Thymus (tissue), 14 donors: ENCODE measurements at places on chromosomes 6 and 20.

- DNase-seq = no peak
Measured at GRCh38 chr20:18926965-18927364, 113.4 kb downstream of the SCP2D1 start.

DNA sequence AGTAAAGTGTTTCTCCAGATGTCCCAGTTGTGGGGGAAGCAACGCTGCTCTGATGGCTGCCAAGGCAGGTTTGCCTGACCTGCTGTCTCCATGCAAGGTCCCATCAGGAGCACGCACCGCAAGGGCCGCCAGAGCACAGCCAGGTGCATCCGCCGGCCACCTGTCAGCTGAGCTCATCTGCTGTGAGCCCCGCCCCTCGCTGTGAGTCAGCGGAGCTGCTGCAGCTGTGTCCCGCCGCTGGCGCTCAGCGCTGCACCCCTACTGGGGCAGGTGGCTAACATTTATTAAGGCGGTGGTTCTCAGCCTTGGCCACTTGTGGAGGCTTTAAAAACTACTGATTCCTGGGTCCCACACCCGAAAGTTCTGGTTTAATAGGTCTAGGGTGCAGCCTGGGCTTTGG is 225.7 kb downstream of the UST start:
- DNase-seq = peak; percentile 67

GRCh38 chr20:703006-703405 is 27.4 kb upstream of the SCRT2 start:
- no peak for DNase-seq

GRCh38 chr6:53741034-53741823 is 53.6 kb upstream of the LRRC1 start:
- peak; percentile 25 for DNase-seq

DNA sequence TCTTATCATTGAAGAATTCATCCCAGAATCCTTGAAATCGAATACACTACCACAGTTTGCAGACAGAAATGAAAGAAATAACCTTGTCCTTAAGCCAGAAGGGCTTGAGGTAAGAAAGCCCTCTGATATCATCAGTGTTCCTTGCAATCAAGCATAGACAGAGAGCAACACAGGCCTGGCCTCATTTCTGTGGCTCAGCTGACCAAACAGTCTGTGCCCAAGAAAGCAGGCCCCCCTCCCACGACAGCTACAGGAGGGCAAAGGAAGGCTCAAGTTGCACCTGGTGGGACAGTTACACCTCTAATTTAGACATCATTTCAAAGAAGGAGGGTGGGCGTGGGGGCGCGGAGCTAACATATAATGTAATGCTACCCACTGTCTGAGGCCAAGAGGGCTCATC is 21.6 kb downstream of the KIF16B start:
- DNase-seq = no peak

DNA sequence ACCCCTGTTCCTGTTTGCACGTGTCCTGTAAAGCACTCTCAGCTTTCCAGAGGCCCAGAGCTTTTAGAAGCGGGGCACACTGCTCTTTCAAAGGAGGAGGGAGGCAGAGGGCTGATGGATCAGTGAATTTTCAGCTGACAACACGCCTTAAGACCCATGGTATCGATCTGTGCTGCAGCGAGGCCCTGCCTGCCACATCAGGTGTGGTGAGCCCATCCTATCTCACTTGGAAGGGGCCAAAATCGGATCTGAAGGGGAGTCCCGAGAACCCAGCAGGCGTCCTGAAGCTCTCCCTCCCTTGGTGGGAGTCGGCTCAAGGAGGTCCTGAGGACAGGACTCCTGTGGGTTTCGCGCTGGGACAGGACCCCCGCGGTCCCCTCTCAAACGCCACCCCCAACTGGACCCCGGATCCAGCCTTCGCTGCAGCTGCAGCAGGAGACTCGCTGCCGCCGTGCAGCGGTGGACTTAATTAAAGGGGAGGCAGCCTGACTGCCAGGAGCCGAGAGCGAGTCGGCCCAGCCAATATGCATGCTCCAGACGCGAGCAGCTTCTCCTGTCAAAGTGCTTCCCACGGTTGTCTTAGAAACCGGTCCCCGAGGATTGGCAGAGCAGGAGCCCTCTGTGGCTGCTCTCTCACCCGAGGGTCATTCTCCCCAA is 580.0 kb upstream of the ZNF337 start:
- no peak for DNase-seq

- DNase-seq = no peak
Measured at GRCh38 chr6:113447088-113447831, 409.9 kb upstream of the MARCKS start.
